ENCODE measurements at places on chromosomes 12 and 14. TPM values are rescaled to one million over a fixed set of nuclear protein-coding genes. Genes with fewer than 3 reads are reported as not detected.

DNA sequence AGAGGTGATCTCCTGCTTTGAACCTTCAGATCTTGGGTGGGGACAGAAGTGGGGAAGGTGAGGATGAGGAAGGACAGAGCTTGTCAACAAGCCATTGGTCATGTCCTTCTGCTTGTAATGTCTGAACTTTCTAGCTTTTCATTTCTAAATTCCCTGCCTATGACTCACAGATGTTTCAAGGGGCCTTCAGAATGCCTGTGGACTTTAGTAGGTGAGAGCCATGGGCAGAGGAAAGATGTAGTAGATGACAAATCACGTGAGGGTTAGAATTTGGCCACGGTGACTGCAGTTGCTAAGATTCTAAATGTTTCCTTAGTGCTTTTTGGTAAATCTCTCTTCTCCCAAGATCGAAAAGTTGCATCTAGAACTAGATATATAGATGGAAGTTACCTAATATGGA, 18.7 kb upstream of the CREBL2 start:
- no peak for DNase-seq

GRCh38 chr14:57464008-57464730, 29.5 kb downstream of the CCDC198 start:
- no peak for DNase-seq

- DNase-seq, result no peak
Observed at GRCh38 chr12:43749016-43749415, 9.6 kb downstream of the PUS7L start.

DNA sequence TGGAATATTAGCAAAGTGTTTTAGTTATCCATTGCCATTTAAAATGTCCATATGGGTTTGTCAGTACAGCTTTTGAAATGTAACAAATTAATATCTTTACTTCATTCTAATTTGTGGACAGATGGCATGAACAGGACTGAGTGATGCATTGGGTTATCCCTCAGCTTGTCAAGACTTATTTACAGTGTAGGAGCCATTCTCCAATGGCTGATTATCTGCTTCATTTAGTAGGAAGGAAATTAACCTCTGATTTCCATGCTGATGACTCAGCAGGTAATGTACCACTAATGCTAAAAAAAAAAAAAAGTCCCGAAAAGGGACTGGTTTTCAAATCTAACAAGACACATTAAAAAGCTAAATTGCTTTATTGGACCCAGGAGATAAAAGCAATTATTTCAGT, 1149.0 kb upstream of the USP15 start:
- DNase-seq, result no peak

- no peak for DNase-seq
Observed at GRCh38 chr14:77923131-77923936, 123.4 kb downstream of the ADCK1 start.

Gene TCP11L2
- 126 TPM for total RNA-seq

Gene ANG
- 3.7 TPM for total RNA-seq

All from left ventricle myocardium inferior (tissue), 1 donor.